Right ventricle myocardium inferior (tissue), 1 donor: ENCODE measurements at places on chromosomes 1 and 21. TPM values are rescaled to one million over a fixed set of nuclear protein-coding genes. Genes with fewer than 3 reads are reported as not detected.

GRCh38 chr1:234132795-234133194 lies 228.3 kb downstream of the SLC35F3 start:
- DNase-seq: no peak

DNA sequence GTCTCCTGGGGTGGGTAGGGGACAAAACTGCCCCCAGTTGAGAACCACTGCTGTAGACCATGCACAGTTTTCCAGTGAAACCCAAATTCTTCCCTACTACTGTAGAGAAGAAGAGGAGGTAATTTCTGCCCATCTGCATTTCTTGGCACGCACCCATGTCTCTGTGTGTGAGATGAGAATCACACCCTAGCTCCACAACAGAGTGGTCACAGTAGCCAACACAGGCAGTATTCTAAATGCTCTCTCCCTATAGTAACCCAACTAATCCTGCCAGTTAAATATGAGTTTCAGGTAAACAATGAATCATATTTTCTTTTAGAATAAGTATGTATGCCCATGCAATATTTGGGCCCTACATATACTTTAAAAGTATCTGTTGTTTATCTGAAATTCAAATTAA lies 1.2 kb upstream of the CAPN2 start:
- DNase-seq: no peak

- no peak for DNase-seq
Measured at GRCh38 chr1:45530632-45531135, 9.0 kb upstream of the PRDX1 start.

GRCh38 chr1:17170571-17170970 lies 34.4 kb upstream of the PADI1 start:
- DNase-seq: no peak

- no peak for DNase-seq
Measured at GRCh38 chr1:228211531-228212414, 3.9 kb downstream of the OBSCN start.

GRCh38 chr1:185921636-185922035 lies 187.4 kb downstream of the HMCN1 start:
- DNase-seq: no peak

DNA sequence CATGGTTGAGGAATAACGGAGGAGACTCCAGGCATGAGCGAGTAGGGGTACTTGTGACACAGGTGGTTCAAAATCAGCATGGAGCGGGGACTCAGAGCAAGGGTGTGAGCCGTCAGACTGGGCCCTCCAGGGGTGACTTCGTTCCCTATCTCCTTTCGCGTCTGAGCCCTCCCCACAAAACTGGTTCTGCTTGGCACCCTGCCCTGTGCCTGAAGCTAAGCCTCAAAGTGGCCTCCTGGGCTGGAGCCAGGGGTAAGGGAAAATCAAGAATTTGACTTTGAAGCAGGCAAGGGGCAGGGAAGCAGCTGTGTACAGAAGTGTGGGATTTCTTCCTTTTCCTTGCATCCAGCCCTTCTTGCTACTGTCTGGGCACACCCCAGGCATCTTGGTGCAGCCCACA lies 331.5 kb upstream of the AJAP1 start:
- no peak for DNase-seq

DNA sequence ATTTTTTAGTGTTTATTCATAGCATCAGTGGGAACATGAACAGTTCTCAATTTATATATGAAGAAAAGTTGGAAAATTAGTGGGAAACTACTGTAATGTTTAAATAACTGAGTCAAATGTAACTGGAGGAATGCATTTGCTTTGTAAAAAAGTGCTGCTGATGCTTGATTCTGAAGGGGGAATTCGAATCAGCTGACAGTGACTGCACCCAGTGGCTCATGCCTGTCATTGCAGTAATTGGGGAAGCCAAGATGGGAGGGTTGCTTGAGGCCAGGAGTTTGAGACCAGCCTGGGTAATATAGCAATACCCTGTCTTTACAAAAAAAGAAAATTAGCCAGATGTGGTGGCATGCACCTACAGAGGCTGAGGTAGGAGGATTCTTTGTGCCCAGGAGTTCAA lies 398.4 kb downstream of the ZP4 start:
- DNase-seq: no peak

- DNase-seq: no peak
Measured at GRCh38 chr1:119091618-119092017, 48.8 kb downstream of the WARS2 start.

GRCh38 chr1:209840611-209841010 lies 12.8 kb downstream of the UTP25 start:
- DNase-seq: no peak

DNA sequence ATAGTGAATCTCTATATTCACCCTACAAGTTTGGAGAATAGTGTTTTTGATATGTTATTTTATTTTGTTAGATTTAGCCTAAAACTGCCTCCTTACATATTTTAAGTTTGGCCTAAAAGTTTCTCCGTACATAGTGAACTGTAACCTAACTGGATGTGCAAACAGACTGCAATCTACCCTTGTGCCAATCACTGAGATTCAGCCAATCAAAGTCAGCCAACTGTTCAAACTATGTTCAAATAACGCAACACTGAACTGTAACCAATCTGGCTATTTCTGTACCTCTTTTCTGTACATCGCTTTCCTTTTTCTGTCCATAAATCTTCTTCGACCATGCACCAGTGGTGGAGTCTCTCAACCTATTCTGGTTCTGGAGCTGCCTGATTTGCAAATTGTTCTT lies 11.8 kb upstream of the DMRTB1 start:
- DNase-seq: no peak

DNA sequence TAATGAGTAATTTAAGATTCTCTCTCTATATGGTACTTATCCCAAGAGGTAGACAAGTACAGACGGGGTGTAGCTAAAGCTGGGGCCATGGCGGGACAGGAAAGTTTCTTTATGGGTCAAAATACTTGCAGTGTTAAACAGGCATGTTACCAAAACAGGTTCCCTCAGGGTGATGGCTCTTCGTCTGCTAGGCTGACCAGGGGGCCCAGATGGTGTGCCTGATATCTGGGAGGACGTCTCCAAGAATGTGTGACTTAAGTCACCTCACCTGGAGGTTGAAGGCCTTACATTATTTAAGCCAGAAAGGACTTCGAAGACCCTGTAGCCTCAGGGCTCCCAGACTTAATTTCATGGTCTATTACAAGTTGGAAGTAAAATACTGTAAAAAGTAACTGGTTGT lies 52.7 kb upstream of the FMOD start:
- no peak for DNase-seq

SLC2A5 gene
- 3.6 TPM for total RNA-seq

TSPAN1 gene
- 1.1 TPM for total RNA-seq

DAB1 gene
- 9.0 TPM for total RNA-seq

KLHDC9 gene
- total RNA-seq: 6.5 TPM

TMEM52 gene
- 1.2 TPM for total RNA-seq

OR2AK2 gene
- total RNA-seq: not detected

RIPPLY3 gene
- total RNA-seq: not detected
